Hindlimb muscle (tissue), 1 donor: ENCODE measurements at places on chromosomes 1 and 21.

GRCh38 chr1:205048382-205048781 lies 5.4 kb downstream of the CNTN2 start:
- no peak for DNase-seq

DNA sequence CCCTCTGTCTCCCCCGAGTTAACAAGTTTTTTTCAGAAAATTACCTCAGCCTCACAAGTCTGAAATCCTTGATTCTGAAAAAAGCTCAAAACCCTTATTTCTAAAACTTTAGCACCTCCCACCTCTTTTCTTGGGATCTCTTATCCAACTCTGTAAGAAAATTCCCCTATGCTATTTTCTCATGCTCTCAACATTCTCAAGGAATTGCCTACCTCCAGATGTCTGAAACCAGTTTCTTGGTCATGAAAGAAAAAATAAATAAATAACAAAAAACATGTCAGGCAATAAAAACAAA lies 18.1 kb upstream of the SFPQ start:
- DNase-seq: peak; percentile 11

- DNase-seq: no peak
Measured at GRCh38 chr1:228274452-228275178, 66.8 kb downstream of the OBSCN start.

GRCh38 chr21:15701830-15702229 lies 28.0 kb upstream of the USP25 start:
- no peak for DNase-seq
